ENCODE measurements at places on chromosomes 2 and 18. TPM values are rescaled to one million over a fixed set of nuclear protein-coding genes. Genes with fewer than 3 reads are reported as not detected.

DNA sequence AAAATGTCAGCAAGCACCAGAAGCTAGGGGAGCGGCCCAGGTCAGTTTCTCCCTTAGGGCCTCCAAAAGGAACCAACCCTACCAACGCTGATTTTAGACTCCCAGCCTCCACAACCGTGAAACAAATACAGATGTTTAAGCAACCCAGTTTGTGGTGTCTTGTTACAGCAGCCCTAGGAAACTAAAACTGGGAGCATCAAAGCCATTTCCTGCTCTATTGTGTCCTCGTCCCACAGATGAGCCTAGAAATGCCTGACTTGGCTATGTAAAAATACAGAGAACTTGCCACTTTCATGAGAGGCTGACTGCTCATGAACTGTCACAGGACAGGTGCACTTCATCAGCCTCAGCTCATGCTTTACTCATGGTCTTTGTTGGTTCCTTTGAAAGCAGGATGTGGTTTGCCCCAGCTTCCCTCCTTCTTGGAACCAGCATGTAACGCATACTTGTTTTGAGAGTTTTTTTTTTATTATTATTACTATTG lies 97.6 kb upstream of the SLC39A10 start:
- DNase-seq, result no peak

GRCh38 chr2:191013682-191013931 lies 364 bp downstream of the STAT1 start:
- DNase-seq, result no peak

- DNase-seq, result no peak
Measured at GRCh38 chr18:61607867-61608266, 274.6 kb downstream of the CDH20 start.

DNA sequence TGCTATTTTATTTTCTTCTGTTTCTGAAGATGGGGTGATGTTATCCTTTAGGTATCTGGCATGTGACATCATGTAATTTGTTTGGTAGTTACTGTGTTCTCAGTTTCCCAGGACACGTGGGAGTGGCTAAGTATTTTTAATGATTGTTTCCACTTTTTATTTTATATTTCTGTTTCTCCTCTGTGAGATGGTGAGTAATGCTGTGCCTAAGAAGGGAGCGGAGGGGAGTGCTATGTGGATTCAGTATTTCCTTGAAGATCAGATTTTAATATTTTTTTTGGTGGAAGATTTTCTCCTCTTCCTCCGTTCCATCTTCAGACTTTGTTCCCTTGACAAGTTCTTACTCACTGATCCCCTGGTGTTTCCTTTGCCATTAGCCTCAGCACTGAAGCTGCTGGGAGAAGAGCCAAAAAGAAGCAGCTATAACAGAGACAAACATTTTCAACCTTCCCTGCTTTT lies 180.0 kb upstream of the MMADHC start:
- peak; percentile 65 for DNase-seq

- DNase-seq, result no peak
Measured at GRCh38 chr2:219633276-219634065, 6.0 kb downstream of the SLC4A3 start.

- DNase-seq, result no peak
Measured at GRCh38 chr18:26536032-26536431, 12.3 kb downstream of the KCTD1 start.

- peak; percentile 30 for DNase-seq
Measured at GRCh38 chr2:158486970-158487325, 30.2 kb downstream of the PKP4 start.

DNA sequence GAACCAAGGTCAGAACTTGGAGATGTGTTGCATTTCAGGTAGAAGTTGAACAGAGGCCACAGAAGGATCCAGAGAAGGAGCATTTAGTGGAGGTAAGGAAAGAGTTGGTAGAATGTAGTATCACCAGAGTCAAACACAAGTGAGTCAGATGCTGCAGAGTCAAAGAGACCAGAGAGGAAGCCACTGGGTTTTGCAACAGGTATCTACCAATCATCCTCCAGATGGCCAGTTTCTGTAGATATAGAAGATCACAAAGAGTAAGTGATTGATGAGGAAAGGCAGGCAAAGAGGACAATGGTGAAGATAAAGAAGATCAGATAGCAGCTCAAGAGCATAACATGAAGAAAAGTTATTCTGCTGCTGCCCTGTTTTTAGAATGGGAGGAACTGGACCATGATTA lies 75.9 kb downstream of the GTF3C3 start:
- no peak for DNase-seq

- DNase-seq, result no peak
Measured at GRCh38 chr2:215356948-215357461, 45.1 kb downstream of the ATIC start.

DNA sequence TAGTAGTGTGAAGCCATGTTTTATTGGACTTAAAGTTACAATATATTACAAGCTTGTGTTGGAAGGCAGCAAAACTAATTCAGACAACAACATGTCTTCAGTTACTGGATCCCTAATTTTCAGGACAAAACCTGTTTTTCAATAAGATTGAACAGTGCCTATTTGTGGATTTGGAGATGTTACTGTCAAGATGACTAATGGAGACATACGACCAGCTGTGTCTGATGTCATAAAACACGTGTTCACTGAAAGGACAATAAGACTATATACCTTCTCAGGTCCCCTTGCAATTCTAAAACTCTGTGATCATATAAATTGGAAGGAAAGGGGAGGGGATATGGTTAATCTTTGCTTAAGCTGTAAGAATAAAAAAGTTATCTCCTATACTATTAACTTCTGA lies 21.7 kb downstream of the METTL21A start:
- DNase-seq, result no peak

DNA sequence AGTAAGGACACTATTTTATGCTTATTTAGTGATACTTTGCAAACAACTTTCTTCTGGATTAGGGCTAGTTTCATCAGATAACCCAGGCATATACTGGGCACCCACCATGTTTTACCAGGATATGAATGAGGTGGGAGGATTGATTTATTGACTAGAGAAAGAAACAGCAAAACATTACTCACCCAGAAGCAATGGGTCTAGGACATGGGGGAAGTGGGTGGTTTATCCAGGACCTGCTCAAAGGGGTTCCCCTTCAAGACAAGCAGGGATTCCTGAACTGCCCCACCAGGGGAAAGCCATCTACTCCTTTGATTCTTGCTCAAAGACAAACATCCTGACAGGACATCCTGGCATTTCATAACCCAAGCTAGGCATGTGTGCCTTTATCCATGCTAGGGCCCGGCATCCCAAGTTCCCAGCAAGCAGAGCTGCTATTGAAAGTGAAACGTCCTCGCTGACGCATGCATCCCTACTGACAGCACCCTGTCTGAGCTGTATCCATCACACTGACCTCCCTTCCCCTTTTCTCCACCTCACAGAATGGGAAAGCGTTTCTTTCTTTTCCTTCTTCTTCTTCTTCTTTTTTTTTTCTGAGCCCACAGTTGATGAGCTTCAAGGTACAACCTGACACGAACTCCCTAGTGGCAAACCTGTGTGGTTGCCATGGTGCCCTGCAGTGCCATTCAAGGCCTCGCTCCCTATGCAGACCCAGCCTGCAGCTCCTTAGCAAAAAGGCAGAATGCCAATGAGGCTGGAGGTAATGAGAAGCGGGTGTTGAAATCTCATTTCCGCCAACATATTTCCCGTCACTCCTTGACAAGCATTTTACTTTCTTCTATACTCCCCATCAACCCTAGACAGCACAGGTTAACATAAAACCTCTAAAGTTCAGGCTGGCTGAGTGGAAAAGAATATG lies 70.5 kb downstream of the CLHC1 start:
- peak; percentile 37 for DNase-seq

DNA sequence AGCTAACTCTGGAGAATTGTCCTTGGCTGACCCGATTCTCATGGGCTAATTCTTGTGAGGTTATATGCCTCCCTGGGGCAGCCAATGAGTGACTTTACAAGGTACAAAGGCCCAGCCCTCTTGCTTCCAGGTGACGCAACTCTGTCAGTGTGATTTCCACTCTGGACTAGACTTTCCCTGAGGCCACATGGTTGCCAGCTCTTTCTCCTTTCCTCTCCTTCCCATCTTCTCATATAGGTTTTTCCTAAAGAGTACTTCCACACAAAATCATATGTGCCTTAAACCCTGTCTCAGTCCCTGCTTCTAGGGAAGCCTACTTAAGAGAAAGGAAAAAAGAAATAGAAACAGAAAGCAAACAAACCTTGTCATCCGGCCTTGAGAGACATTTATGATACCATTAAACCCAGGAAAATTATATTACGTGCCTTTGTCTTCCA lies 226.2 kb upstream of the ZSWIM2 start:
- no peak for DNase-seq

GRCh38 chr18:4450065-4450658 lies 4.9 kb downstream of the DLGAP1 start:
- DNase-seq, result no peak

DNA sequence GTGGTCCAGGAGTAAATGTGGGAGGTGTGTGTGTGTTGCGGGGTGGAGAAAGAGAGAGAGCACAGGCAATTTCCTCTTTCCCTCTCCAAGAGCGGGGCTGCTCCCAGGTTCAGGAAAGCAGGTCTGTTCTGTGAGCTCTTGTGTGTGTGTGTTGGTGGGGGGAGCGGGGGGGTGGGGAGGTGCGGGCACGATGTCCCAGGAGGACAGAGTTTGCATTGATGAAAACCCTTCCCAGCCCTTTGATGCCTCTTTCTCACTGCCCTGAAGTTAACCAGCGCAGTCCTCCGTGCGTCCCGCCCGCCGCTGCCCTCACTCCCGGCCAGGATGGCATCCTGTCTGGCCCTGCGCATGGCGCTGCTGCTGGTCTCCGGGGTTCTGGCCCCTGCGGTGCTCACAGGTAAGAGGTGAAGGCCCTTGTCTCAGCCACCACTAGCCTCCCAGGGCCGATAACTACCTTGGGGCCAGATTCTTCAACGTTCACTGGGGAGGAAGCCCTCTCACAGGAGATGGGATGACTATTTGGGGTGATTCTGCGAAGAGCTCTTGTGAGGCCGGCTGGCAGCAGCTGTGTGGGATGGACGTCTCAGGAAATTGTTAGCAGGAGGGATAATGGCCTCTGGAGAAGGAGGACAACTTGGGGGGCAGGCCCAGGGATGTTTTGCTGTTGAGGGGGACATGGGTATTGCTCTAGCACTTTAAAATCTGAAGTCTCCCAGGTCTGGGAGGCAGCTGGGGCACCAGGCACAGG lies at the start of gene SNORC:
SNORC (plus strand) TSS at position 247 of the 748 bp plus-strand sequence; CDS start at position 325, 78 bp downstream.
- no peak for DNase-seq

- peak; percentile 84 for DNase-seq
Measured at GRCh38 chr18:60905699-60906098, 427.5 kb upstream of the CDH20 start.

DNA sequence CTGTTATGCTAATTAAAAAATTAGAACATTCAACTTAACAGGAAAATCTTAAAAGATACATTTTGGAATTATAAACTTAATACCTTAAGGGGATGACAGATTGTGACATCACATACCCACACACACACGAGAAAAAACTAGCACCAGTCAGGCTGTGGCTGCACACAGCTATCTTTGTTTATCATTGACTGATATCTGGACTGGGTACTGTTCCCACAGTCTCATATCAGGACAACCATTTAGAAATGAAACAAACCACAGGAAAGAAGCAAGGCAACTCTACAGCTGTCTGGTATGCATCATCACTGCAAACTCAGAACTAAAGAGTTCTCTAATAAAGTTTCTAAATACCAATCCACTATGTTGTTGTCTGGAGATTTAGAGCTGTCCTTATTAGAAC lies 210.9 kb upstream of the SMAD7 start:
- DNase-seq, result no peak

- no peak for DNase-seq
Measured at GRCh38 chr18:62788876-62789275, 73.5 kb downstream of the PHLPP1 start.

DNA sequence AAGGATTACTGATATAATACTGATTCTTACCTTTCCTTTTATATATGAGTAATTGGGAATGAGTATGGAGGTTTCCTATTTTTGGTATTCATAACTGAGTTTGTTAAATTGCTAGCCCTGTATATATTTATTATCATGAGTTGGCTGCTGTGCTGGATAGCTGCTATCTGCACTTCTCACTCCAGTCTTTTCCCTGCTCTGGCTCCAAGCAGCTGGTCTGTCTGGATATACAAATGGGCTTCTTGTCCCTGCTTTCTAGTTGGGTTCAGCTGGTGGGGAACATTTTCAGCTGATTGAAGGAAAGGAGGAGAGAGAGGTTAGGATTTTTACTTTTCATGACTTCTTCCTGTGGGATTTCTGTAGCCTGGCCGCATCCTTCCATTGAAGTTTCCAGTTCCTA lies 41.2 kb downstream of the AGFG1 start:
- DNase-seq, result no peak

DNA sequence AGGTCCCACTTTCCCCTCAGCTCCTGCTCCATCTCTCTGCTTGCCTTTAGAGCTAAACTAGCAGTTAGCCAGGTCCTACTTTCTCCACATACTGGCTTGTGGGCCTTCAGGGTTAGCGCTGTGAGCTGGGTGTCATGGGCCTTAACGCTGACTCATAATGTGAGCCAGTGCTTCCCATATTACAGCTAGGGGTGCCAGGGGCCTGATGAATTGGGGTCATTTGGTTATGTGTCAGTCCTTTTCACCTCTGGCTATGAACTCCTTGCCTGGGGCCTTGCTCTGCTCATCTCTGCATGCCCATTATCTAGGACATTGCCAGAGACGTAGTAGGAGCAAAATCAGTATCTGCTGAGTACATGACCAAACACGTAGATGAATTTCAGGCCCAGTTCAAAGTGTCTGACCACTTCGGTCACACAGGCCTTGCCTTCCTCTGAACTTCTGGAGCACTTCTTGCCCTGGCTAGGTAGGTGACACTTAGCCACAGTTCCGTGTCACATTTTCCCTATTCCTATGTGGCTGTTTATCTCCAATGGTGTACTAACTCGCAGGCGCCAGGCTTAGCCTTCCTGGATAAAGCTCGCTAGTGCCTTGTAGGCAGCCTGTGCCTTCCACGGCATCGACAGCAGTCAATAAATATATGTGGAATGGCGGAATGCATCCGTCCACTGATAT lies 103.2 kb upstream of the SIX3 start:
- no peak for DNase-seq

DNA sequence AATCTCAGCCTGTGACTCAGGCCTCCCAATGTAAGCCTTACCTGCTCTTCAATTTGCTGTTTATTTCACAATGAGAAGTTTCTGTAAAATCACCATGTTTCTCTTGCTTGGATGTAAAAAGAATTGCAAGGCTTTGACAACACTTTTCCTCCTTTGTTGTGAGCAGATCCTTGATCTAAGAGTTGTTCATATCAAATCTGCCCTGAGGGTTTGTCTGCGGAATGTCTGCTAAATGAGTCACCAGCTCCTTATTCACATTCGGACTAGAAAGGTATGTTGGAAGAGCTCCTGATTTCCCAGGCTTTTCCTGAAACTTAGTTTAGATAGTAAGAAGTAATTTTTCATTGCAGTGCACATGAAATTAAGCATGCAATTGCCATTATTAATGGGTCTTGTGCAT lies 268.2 kb upstream of the TCF4 start:
- DNase-seq, result peak; percentile 56

ACP1 gene
- 93.8 TPM for total RNA-seq

TMEM178A gene
- total RNA-seq, result 0.25 TPM

AGFG1 gene
- total RNA-seq, result 56.6 TPM

MARCHF4 gene
- 0.13 TPM for total RNA-seq

EGR4 gene
- total RNA-seq, result not detected

SPP2 gene
- not detected for total RNA-seq

TMEM200C gene
- total RNA-seq, result under 0.01 TPM

GKN2 gene
- total RNA-seq, result not detected

SULT1C4 gene
- 114 TPM for total RNA-seq

NRBP1 gene
- 106 TPM for total RNA-seq

NGEF gene
- total RNA-seq, result not detected

L3MBTL4 gene
- total RNA-seq, result 10.2 TPM

SESTD1 gene
- total RNA-seq, result 42.4 TPM

AMER3 gene
- total RNA-seq, result not detected

SERPINB11 gene
- total RNA-seq, result not detected
